NCI-H2081 treated with DMSO at 0.1 percent for 48 hours (cell line): ENCODE measurements at places on chromosomes 1 and 21.

DNA sequence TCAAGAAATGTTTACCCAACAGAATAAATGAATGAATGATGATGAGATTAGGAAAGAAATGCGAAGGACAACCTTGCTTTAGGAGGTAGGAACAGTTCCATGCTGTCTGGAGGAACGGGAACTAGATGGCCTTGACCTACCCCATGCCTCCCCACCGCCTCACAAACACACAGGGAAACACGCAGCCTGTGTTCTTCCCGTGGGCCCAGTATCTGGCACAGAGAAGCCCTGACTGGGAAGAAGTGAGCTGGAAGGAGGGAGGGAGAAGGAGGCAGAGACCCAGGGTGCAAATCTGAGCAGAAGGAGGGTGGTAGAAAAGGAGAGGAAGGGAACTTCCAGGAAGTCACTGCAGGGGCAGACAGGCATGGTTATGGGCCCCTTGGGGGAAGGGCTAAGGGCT lies 3.5 kb upstream of the ADORA1 start:
- no peak for DNase-seq

DNA sequence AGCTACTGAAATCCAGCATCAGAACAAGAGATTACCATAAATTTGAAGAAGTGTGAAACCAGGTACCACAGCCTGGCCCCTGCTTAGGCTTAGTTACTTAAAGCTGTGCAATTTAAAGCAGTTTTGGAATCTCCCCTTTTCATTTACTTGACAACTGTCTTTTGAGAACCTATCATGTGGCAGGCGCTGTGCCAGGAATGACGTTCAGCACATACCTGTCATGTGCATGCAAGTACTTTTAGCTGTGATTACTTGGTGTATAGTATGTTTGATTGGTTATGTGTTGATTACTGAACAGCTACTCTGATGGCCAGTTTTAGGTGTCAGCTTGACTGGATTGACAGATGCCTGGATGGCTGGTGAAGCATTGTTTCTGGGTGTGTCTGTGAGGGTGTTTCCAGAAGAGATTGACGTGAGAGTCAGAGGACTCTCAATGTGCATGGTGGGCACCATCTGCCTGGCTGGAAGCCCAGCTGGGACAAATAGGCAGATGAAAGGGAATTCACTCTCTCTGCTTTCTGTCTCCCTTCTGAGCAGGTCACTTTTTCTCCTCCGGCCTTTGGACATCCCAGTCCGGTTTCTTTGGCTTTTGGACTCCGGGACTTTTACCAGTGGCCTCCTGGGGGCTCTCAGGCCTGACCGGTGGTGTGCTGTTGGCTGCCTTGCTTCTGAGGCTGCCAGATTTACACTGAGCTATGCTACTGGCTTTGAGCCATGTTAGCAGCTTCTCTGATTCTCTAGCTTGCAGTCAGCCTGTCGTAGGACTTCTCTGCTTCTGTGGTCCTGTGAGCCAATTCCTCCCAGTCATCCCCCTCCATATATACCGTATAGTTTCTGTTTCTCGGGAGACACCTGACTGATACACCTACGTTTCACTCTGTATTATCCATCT lies 178.0 kb downstream of the RYR2 start:
- DNase-seq: no peak

GRCh38 chr1:208160259-208160819 lies 83.8 kb downstream of the PLXNA2 start:
- no peak for DNase-seq

- no peak for DNase-seq
Observed at GRCh38 chr1:204528241-204528640, 12.0 kb downstream of the MDM4 start.

DNA sequence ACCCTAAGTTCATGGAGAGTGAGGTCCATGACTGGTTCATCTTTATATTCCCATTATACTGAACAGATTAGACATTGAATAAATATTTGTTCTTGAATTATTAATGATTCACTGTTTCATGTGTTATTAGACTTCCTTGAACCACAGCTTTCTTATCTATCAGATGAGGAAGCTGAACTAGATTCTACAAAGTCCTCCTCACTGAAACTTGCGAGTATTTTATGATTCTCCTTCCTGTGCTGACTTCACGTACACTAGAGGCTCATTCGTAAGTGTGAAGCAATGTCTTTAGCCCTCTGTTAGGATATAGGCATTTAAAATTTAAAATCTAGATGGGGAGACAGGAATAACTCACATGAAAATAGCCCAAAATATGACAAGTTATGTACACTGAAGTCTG lies 95.6 kb upstream of the IRF2BP2 start:
- no peak for DNase-seq

- no peak for DNase-seq
Observed at GRCh38 chr1:244878681-244879080, 14.3 kb upstream of the HNRNPU start.

DNA sequence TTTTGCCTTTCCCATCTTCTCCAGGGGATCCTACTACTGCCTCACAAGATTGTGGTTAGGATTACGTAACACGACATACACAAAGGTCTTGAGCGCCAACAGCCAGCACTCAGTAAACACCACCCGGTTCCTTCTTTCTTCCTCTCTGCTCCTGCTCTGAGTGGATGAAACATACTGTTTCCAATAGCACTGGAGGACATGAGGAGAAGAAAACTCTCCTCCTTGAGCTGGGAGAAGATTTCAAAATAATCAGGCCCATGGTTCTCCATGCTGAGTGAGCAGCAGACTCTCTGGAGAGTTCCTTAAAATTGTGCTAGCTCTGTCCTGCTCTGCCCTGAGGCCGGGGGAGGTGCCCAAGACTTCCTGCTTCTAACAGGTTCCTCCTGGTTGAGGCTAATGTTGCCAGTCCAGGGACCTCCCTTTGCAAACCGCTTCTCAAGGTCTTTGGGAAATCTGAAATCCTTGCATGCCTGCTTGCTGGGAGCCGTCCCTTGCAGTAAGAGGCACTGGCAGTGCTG lies 29.4 kb upstream of the MX1 start:
- DNase-seq: no peak

DNA sequence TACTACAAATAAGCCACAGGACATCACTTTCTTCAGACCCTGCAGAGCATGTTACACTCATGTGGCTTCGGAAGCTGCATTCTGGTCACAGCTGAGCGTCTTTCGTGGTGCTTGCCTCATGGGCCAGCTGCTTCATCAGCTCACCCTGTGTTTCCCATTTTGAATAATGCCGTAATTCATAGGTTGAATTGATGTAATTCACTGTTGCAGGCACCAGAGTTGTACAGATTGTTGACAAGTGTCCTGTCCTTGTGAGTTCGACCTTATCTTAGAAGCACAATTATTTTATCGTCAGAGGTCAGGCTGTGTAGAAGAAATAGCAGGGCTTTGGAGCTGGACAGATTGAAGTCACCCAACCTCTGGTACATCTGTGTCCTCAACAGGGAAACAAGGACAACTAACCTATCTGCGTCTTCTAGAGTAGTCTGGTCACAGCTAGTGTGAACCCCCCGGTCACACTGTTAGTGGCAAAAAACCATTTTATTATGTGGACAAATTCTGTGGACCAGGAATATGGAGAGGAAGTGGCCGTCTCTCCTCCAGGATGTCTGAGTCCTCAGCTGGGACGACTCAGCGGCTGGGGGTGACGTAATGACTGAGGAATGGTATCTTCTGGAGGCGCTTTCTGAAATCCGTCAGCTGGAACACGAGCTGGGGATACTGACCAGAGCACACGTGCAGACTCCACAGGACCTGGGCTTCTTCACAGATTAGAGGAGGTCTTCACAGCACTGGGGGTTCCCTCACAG lies 17.8 kb downstream of the PKNOX1 start:
- no peak for DNase-seq

DNA sequence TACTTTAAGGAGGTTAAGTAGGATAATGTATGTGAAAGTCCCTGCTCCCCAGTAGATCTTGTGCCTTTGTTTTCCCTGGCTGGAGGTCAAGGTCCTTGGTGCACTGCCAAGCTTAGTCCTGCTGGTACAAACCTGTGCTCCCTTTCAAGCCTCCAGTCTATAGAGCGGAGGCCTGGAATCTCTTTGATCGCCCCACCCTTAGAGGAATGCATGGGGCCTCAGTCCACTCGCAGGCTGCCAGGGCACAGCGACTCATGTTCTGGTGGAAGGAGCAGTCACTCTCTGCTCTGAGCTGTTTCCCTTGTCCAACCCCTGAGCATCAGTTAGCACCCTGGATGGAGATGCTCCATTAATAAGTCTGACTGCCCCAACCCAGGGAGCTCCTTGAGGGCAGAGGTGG lies 121.8 kb downstream of the HMGB4 start:
- DNase-seq: no peak

DNA sequence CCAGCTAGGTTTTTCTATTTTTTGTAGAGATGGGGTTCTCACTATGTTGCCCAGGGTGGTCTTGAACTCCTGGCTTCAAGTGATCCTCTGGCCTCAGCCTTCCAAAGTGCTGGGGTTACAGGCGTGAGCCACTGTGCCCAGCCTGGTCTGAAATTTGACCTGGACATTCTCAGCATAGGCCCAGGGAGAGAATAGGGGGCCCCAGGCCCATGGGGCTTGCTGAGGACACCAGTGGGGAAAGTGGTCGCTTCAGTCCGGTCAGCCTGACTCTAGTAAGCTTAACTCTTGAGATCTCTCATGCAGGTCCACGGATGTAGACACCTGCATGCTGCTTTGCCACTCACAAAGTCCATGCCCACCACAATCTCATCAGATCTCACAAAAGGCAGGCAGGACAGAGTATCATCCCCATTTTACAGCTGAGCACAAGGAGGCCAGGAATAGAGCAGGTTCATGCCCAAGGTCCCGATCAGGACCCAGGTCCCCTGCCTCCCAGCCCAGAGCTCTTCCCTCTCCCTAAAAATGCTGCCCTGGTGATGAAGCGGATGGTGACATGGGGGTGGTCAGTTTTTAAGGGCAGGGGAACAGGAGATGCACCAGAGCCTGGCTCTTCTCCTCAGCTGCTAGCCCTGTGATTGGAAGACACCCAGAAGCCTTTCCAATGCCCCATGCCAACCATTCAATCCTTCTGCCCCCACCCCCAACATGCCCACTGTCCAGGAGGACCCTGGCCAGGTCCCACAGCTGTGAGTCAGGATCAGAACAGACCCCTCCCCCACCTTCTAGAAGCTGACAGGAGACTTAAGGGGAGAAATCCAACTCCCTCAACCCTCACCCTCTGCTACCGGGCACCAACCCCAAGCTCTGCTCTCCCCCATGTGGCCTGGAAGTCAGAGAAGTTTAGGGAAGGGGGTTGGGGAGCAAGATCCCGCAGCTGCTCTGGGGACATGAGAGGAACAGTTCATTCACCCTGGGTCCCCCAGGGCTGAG lies 1.8 kb downstream of the FHL3 start:
- DNase-seq: no peak

GRCh38 chr1:178881950-178882349 lies 11.1 kb upstream of the ANGPTL1 start:
- no peak for DNase-seq

DNA sequence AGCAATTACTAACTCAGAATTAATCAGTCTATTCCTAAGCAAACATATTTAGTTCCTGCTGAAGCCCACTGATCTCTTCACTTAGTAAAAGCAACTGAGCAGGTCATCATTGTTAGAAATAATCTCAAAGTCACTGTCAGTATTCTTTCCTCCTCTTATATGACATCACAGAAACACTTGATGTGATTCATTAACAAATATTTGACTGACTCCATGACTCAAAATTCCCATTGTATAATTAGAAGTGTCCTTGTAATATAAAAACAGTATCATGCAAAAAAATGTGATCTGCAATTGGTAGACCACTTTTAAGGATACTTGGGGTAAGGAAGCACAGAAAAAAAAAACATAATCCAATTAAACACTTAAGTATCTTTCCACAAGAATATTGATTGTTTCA lies 194.4 kb downstream of the DPYD start:
- no peak for DNase-seq
